ENCODE measurements at places on chromosomes 16 and 17. TPM values are rescaled to one million over a fixed set of nuclear protein-coding genes. Genes with fewer than 3 reads are reported as not detected.

RPRML gene
- total RNA-seq, result not detected

C17orf107 gene
- total RNA-seq, result 0.81 TPM

MYH1 gene
- not detected for total RNA-seq

TOX3 gene
- not detected for total RNA-seq

HOXB8 gene
- not detected for total RNA-seq

DNA sequence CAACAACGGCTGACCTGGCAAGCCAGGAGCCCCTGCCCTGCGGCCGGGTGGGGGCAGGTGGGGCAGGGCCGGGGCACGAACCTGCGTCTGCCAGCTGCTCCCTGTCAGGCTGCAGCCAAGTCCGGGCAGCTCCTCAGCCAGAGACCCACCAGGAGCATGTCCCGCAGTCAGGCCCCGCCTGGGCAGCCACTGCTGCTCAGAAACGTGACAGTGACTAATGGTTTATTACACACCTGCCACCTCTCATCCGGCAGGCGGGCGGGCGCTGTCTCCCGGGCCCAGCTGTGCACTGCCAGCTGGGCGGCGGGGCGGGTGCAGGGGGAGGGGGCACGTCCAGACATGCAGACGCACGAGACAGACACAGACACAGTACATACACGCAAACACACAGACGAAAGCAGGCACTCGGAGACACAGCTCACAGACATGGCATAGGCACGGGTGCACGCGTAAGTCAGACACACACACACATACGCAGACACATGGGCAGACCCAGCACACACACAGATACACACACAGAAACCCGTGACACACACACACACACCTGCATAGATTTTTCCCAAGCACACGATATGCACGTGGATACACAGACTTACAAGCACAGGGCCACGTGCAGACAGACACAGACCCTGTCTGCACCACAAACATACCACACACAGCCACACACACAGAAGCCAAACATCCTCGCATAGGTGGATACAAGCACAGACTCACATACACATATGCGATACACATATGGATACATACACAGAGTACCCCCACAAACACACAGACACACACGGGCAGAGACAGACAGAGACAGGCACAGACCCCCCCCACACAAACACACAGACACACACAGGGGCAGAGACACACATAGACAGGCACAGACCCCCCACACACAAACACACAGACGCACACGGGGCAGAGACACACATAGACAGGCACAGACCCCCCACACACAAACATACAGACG, 248.3 kb upstream of the CIBAR2 start:
- no peak for DNase-seq
- H3K4me3 ChIP-seq, result no peak overlapping the region
- H3K4me1 ChIP-seq, result no peaks in the 10 kb centered on the region
- H3K36me3 ChIP-seq, result no peaks in the 10 kb centered on the region

GRCh38 chr17:75492555-75493168, 22.7 kb downstream of the CASKIN2 start:
- H3K36me3 ChIP-seq, result peaks cover 37% of the 10 kb centered on the region
- H3K4me3 ChIP-seq, result no peak overlapping the region
- H3K4me1 ChIP-seq, result peaks cover 37% of the 10 kb centered on the region
- H3K27ac ChIP-seq, result no peak overlapping the region
- DNase-seq, result peak; percentile 13

- H3K36me3 ChIP-seq, result no peaks in the 10 kb centered on the region
- no peaks in the 10 kb centered on the region for H3K4me1 ChIP-seq
- no peak overlapping the region for H3K27ac ChIP-seq
Observed at GRCh38 chr17:73071066-73071999, 21.2 kb downstream of the SLC39A11 start.

- H3K4me3 ChIP-seq, result no peak overlapping the region
- no peaks in the 10 kb centered on the region for H3K27me3 ChIP-seq
- no peak overlapping the region for H3K27ac ChIP-seq
- no peaks in the 10 kb centered on the region for H3K4me1 ChIP-seq
- DNase-seq, result no peak
- H3K36me3 ChIP-seq, result no peaks in the 10 kb centered on the region
Observed at GRCh38 chr17:51422634-51423033, 162.3 kb downstream of the UTP18 start.

- H3K27me3 ChIP-seq, result no peaks in the 10 kb centered on the region
- DNase-seq, result peak; percentile 69
- no peaks in the 10 kb centered on the region for H3K36me3 ChIP-seq
- peak overlapping the region; percentile 80 for H3K27ac ChIP-seq
- peaks cover 57% of the 10 kb centered on the region for H3K4me1 ChIP-seq
Observed at GRCh38 chr17:2406903-2407790, 6.3 kb upstream of the MNT start.

DNA sequence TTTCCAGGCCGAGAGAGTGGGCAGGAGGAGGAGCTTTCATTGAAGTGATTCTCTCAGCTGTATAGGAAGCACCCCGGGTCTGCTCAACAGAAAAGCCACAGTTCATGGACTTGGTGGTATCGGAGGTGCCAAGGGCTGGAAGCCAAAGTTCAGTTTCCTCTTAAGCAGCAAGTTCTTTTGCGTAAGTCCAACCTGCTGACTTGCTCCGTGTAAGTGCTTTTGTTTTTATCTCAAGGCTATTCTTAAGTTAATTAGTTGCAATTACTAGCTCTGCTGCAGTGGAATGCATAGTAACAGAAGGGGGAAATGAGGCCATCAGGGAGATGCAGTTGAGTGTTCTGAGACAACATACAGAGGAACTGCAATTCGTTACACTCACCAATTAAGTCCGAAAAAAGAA, 44.6 kb downstream of the SMIM36 start:
- H3K4me1 ChIP-seq, result no peaks in the 10 kb centered on the region
- DNase-seq, result no peak
- no peak overlapping the region for H3K4me3 ChIP-seq
- H3K36me3 ChIP-seq, result no peaks in the 10 kb centered on the region
- H3K27ac ChIP-seq, result no peak overlapping the region
- H3K27me3 ChIP-seq, result no peaks in the 10 kb centered on the region

- H3K4me1 ChIP-seq, result no peaks in the 10 kb centered on the region
- no peak overlapping the region for H3K4me3 ChIP-seq
- no peaks in the 10 kb centered on the region for H3K27me3 ChIP-seq
- no peaks in the 10 kb centered on the region for H3K36me3 ChIP-seq
Observed at GRCh38 chr16:68382296-68382718, 66.0 kb downstream of the SMPD3 start.

GRCh38 chr17:64103391-64104364, 26.3 kb downstream of the ERN1 start:
- DNase-seq, result no peak
- H3K4me3 ChIP-seq, result no peak overlapping the region
- no peaks in the 10 kb centered on the region for H3K27me3 ChIP-seq
- no peak overlapping the region for H3K27ac ChIP-seq

GRCh38 chr16:4693956-4694641, 737 bp downstream of the NUDT16L1 start:
- peak overlapping the region; percentile 78 for H3K4me3 ChIP-seq
- H3K27me3 ChIP-seq, result no peaks in the 10 kb centered on the region
- no peak for DNase-seq
- peaks cover 26% of the 10 kb centered on the region for H3K4me1 ChIP-seq

DNA sequence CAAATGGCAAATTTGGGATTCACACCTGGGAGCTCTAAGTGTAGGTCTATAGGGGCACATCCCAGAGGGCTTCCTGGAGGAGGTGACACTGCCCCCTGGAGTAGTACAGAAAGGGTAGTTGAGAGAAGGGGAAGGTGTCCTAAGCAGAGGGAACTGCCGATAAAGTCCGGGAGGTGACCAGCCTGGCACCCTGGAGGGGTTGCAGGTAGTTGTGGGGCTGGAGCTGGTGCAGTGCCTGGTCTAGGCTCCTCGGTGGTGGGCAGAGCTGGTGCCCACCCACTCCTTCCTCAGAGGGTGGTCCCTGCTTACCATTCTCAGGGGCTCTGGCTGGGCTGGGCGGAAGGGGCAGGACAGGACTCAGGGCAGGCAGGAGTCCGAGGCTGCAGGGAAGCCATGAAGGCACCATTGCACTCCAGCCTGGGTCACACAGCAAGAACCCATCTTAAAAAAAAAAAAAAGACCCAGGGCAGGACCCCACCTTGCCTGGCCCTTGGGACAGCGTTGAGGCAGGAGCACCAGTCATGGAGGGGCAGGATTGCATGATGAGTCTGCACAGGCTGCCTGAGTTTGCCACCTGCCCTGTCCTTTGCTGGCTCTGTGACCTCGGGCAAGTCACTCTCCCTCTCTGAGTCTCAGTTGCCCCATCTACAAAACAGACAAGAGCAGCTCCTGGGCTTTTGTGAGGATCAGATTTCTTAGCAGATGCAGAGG, 43.8 kb downstream of the LAT start:
- no peaks in the 10 kb centered on the region for H3K4me1 ChIP-seq
- no peak overlapping the region for H3K4me3 ChIP-seq
- H3K27me3 ChIP-seq, result peaks cover 19% of the 10 kb centered on the region

GRCh38 chr16:80006241-80007215, 406.0 kb upstream of the MAF start:
- H3K27me3 ChIP-seq, result no peaks in the 10 kb centered on the region
- no peaks in the 10 kb centered on the region for H3K36me3 ChIP-seq
- no peaks in the 10 kb centered on the region for H3K4me1 ChIP-seq
- no peak overlapping the region for H3K27ac ChIP-seq
- DNase-seq, result peak; percentile 39

DNA sequence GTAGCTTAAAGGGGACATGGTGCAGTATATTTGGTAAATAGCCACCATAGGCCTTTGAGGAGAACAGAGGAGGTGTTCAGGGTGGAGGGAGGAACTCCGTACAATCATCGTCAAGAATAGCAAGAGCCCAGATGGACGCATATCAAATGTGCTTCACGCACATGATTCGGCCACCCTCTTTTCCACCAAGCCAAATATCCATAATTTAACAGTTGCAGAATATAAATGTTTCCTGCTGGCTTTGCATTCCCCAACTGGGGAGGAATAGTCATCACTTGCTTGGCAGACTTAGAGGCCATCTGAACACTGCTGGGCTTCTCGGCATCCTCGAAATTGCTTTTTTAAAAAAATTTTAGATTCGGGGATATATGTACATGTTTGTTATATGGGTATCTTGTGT, 111.9 kb upstream of the ERCC4 start:
- H3K27ac ChIP-seq, result no peak overlapping the region
- H3K4me1 ChIP-seq, result no peaks in the 10 kb centered on the region
- no peak overlapping the region for H3K4me3 ChIP-seq
- H3K27me3 ChIP-seq, result peaks cover 30% of the 10 kb centered on the region
- DNase-seq, result no peak

DNA sequence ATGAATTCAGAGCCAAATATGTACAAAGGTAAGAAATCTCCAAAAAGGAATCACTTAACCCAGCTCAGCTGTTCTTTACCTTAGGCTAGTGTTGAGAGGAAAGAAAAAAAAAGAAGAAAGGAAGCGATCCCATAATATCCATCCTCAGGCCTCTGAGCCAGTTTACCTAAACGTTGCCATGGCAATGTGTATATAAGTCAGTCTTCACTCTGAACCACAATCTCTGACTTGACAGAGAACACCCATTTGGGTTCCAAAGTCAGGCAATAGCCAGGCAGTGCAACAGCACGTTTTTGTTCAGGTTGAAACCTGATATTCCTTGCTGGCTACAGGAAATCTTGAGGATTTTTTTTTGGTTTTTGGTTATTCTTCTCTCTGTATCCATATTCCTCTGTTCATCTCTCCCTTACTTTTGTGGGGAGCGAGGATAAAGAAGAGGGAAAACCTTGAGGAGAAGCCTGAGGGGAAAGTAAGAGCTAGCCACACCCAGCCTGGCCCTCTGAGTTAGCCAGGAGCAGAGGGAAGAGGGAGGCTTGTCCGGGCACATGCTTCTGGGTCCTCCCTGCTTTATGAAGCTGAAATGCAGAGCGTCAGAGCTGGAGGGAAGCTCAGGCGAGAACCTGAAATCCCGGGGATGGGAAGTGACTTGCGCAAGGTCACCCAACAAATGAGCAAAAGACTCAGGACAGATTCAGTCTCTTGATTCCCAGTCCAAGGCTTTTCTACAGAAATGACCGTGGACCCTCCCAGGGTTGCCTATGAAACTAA, 152.7 kb downstream of the SOX9 start:
- no peak overlapping the region for H3K4me3 ChIP-seq
- no peaks in the 10 kb centered on the region for H3K27me3 ChIP-seq
- no peaks in the 10 kb centered on the region for H3K36me3 ChIP-seq
- no peaks in the 10 kb centered on the region for H3K4me1 ChIP-seq
- no peak overlapping the region for H3K27ac ChIP-seq

GRCh38 chr17:50133028-50133768, 3.2 kb upstream of the SAMD14 start:
- H3K4me3 ChIP-seq, result no peak overlapping the region
- peaks cover 2% of the 10 kb centered on the region for H3K27me3 ChIP-seq
- no peak for DNase-seq
- peak overlapping the region; percentile 46 for H3K27ac ChIP-seq
